ENCODE measurements at places on chromosomes 6 and 20.

- peak; percentile 94 for DNase-seq
These were observed at the start of gene LSM14B for GRCh38 chr20:62121776-62122653. LSM14B (plus strand) TSS chr20:62122475; CDS start chr20:62122667, 192 bp downstream.

GRCh38 chr6:42148058-42148457, 5.6 kb upstream of the C6orf132 start:
- no peak for DNase-seq

GRCh38 chr6:84183430-84183829, 44.0 kb downstream of the CEP162 start:
- no peak for DNase-seq

GRCh38 chr6:39344821-39345280, 22.3 kb upstream of the KCNK16 start:
- no peak for DNase-seq

GRCh38 chr20:17946040-17946439, 22.6 kb downstream of the SNX5 start:
- DNase-seq, result no peak
